ENCODE measurements at places on chromosomes 3 and 15.

DNA sequence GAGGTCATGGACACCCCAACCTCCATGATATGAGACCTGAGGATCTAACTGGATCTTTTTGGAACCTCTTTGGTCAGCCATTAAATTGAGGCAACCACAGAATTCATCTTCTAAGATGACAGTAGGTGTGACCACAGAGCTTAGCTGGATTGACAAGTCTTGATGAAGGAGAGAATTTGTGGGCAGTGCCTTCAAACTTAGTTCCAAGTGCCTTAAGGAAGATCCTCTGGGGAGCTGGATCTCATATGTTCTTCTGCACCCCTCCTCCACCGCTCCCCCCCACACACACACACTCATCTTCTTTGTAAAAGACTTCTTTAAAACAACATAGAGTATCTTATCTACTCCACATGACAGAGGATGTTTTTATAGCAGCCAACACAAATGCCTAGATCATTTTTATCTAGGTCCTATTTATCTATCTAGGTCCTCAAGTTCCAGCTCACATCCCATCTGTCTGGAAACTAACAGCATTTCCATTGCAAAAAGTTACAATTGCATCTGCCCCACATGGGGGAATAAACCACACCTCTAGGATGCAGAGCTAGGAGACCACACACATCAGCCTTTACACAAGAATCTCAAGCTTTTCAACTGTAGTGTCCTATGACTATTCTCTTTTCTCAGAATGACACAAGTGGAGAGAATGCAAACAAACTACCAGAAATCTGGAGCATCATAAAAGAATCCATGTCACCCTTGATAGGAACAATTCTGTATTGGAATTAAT, 37.4 kb downstream of the WWTR1 start:
- DNase-seq = no peak

- no peak for DNase-seq
Observed at GRCh38 chr3:42906070-42906847, at the start of gene ZNF662. Gene ZNF662, plus strand, starts transcription at chr3:42906142. Its CDS starts 1,973 bp downstream, at chr3:42908115.

- DNase-seq = no peak
Observed at GRCh38 chr15:75651810-75652543, 4.3 kb downstream of the SNX33 start.

GRCh38 chr3:51813539-51813938, 34.5 kb upstream of the IQCF6 start:
- DNase-seq = no peak

- DNase-seq = no peak
Observed at GRCh38 chr3:32575451-32576113, 4.9 kb upstream of the DYNC1LI1 start.

DNA sequence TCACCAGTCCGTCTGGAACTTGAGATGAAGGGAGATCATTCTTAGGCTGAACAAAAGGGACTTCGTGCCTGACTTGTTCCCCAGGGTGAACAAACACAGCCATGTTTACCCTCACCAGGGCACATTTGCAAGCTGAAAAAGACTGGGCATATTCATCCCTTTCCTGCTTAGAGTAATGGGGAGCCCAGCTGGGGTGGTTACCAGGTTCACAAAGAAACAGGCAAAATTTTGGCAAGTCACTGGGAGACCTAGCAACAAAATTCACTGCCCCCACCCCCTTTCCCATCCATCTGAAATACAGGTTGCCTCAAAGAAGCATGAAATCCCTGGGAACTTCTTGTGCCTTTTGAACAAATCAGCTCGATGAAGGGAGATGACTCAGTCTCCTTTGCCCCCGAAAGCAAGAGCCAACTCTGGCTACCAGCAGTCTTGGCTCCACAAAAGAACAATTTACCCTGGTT, 775.0 kb downstream of the SQOR start:
- DNase-seq = no peak

DNA sequence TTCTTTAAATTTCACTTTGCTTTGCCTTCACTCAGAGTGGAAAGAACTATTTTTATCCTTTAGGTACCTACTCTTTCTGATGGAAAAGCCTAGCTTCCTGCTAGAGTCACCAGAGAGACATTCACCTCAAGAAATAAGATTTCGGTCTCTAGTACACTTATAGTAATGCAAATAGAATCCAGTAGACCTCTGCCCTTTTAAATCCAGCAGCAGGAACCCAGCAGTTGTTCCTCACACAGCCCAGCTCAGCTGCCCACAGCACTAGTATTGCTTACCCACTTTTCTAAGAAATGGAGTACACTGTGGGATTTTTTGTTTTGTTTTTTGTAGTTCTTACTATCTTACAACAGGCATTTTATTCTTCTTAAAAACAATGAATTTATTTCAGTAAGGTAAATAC, 497.0 kb upstream of the CCDC54 start:
- DNase-seq = no peak

DNA sequence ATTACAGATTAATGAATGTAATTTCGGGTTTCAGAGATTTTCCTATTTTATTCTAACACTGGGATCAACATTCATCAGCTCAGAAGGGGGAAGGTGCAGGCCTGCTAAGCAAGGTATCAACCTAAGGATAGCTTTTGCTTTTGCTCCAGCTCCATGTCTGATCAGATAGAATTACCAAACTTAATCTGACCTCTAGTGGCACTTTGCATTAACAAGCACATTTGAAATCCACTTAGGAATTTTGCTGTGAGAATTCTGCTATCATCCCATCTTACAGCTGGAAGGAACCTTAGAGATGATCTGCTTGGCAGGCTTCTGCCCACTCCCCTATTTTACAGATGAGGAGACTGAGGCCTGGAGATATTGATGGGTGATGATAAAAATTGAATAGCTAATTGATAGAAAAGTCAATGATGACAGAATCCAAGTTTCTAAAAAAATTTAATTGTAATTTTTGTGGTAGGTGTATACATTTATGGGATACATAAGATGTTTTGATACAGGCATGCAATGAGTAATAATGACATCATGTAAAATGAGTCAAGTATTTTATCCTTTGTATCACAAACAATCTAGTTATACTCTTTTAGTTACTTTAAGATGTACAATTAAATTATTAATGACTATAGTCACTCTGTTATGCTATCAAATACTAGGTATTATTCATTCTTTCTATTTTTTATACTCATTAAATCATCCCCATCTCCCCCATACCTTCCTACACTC, 209.2 kb upstream of the ZPLD1 start:
- DNase-seq = peak; percentile 37

DNA sequence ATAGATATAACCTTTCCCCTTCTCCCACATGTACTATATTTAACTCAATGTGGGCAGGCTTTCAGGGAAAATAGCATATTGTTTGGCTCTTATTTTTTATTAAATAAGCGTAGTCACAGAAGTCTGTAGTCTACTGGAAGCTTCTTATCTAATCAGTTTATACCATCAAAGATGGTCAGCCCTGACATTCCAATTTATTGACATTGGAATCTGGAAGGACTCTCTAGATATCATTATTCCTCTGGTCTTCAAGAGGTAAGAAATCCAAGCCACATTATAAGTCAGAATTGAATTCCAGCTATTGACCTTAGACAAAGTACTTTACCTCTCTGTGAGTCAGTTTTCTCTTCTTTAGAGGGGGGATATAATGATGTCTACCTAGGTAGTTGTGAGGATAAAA, 38.5 kb upstream of the SCAANT1 start:
- DNase-seq = no peak

DNA sequence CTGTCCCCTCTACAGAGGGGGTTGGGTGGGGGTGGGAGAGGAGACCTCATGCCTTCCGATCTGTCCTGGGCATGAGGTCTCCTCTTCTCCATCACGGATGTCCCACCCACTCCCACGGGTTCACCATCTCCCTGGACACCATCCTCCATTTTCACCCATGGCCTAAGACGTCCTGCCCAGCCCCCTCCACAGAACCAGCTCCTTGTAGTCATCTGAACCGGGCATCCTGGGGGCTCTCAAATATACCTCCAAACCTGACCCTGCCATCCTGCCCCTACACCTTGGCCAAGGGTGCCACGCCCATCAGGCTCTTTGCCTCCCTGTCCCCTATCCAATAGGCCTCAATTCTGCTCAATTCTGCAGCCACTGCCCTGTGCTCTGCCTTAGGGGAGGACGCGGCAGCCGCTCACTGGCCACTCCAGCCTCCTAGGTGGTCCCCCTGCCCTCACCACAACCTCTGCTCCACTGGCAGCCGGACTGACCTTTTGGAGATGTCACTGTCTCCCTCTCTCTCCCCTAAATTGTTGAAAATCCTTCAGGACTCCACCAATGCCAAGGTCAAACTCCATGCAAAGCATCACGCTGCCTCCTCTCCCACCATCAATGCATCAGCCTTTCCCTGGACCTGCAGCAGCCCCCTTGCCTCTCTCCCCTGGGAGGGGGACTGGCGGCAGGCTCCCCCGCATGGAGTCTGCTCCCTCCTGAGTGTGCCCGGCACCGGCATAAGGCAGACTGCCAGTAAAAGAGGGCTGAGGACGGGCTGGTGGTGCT, 9.4 kb upstream of the ANPEP start:
- DNase-seq = no peak

- no peak for DNase-seq
Observed at GRCh38 chr3:90091549-90091948, 984.1 kb downstream of the EPHA3 start.

DNA sequence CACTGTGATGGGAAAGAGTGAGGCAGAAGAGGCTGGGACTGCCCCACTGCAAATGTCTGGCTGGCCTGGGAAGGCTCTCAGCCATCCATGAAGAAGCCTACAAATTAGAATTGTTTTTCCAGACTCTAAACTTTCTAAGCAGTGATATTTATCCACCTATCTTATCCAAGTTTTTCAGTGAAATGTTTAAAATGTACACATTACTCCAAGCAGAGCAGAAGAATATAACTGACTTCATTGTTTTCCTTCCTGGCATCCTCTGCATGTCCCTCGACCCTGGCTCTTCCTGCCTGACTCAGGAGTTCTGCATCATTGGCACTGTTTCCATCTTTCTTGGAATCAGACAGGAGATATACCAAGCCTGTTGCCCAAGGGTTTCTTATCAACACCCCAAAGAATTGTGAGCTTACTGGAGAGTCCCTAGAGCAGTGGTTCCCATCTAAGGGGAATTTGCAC, 401.5 kb upstream of the PROK2 start:
- DNase-seq = no peak

- no peak for DNase-seq
Observed at GRCh38 chr3:170809007-170809974, 60.7 kb downstream of the RPL22L1 start.

DNA sequence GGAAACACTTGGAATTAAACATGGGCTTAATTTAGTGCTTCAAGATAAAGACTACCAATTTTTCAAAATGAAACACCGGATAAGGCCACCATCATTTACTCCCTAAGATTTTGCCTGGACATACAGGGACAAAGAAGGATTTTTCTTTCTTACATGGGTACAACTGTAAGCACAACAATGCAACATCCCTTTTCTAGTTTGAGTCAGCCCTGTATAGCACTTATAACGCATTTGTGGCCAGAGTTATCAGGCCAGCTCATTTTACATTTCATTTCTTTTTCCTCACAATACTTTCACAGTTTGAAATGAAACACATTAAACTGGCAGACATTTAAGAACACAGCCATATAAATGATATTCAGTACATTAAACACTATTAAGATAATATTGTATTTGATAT, 9.8 kb upstream of the SUCNR1 start:
- DNase-seq = no peak

GRCh38 chr3:43055393-43055792, 50.5 kb downstream of the POMGNT2 start:
- no peak for DNase-seq

- DNase-seq = no peak
Observed at GRCh38 chr15:98803228-98804056, 155.1 kb downstream of the IGF1R start.

GRCh38 chr3:141804447-141804777, 41.2 kb downstream of the GRK7 start:
- DNase-seq = no peak

DNA sequence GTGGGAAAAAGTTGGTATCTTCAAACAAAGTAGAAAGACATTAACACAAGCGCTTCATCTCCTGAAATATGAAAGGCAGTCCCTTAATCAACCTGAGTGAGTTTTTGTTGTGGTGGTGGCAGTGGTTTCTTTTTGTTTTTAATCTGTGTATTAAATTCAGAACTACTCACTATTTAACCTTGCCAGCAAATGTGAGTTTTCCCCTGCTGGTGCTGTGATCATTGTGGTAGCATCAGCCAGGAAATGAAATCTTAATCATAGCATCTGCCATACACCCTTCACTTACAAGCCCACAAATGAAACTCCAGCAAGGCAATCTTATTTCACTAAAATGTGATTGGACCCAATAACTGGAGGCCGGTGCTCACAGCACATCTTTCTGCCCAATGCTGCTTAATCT, 229.7 kb downstream of the SHOX2 start:
- DNase-seq = no peak

DNA sequence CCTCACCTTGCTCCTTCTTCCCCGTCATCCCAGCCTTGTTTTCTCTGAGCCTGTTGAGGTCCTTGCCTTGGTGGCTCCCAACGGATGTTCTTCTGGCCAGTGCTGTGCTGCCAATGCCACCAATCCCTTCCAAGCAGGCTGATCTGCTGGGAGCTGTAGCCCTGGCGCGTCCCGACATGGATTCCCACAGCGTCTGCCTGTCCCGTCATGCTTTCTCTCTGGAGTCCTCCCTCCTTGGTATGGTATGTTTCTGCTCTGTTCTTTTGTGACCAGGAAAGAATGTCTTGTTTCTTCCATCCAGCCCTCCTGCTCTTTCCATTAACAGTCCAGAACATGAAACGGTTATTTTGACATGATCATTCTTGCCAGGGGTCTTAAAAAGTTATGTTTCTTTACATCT, 10.0 kb downstream of the LIMD1 start:
- DNase-seq = no peak

DNA sequence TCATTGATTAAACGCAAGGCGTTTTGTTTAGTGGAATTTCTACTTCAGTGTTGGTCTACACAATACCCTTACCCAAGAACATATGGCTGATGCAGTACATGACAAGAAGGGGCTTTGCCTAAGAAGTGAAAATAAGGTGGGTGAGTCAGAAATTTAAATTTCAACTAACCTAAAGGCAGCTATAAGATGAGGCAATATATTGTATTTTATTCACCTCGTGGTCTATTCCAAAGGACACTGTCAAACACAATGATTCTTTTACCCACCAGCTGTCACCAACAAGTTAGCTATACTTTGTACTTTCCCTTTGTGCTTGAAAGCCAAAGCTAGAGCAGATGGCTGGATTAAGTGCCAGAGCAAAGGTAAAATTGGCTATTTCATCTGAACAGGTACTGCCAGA, 10.9 kb upstream of the SETMAR start:
- no peak for DNase-seq

- no peak for DNase-seq
Observed at GRCh38 chr15:34358367-34358766, 8.6 kb downstream of the LPCAT4 start.

- no peak for DNase-seq
Observed at GRCh38 chr15:72203507-72203837, 5.9 kb upstream of the GRAMD2A start.

- no peak for DNase-seq
Observed at GRCh38 chr3:23480329-23480714, 277.2 kb downstream of the UBE2E2 start.

DNA sequence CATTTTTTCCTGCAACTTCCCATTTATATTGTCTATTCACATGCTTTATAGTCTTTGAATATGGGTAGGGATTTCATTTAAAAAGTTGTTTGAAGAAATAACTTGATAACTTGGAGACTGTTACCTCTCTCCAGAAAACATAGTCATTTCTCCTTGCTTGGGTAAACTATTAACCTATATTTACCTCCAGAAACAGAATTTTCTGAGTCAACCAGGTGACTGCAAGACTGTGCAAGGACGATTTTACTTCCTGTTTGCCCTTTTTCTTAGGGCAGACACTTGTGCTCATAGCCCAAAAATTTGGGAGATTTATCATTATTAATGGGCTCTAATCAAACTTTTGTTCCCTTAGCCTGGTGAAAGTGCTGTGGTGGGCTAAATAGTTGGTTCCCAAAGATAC, 14.3 kb upstream of the MOBP start:
- DNase-seq = no peak

GRCh38 chr3:119557877-119558269, 1.5 kb downstream of the CD80 start:
- no peak for DNase-seq

All from naive B cell (primary cell).